ENCODE measurements at places on chromosomes 1 and 21.

DNA sequence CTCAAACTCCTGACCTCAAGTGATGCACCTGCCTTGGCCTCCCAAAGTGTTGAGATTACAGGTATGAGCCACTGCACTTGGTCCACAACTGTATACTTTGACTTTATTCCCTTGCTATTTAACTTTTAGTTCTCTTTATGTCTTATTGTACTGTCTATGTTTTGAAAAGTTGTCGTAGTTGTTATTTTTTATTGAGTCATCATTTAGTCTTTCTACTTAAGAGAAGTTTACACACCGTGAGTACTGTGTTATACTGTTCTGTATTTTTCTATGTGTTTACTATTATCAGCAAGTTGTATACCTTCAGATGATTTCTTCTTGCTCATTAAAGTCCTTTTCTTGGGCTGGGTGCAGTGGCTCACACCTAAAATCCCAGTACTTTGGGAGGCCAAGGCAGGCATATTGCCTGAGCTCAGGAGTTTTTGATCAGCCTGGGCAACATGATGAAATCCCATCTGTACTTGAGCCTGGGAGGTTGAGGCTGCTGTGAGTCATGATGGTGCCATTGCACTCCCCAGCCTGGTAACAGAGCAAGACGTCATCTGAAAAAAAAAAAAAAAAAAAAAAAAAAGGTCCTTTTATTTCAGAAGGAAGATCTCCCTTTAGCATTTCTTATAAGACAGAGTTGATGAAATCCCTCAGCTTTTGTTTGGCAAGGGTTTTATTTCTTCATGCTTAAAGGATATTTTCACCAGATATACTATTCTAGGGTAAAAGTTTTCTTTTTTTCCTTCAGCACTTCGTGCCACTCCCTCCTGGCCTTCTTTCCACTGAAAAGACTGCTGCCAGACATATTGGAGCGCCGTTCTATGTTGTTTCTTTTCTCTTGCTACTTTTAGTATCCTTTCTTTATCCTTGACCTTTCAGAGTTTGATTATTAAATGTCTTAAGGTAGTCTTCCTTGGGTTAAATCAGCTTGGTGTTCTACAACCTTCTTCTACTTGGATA lies 47.6 kb downstream of the TNFSF18 start:
- no peak for ATAC-seq

DNA sequence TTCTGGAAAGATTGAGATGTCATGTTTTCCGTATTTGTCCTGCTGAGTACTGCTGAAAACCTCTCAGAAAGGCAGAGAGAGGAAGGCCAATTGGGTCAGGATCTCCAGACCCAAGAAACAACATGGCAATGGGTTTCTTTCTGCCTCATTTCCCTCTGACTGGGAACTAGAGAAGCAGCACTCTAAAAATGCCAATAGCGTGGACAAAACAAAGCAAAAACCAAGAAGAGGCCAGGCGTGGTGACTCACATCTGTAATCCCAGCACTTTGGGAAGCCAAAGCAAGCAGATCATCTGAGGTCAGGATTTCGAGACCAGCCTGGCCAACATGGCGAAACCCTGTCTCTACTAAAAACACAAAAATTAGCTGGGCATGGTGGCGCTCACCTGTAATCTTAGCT lies 18.3 kb downstream of the TNFRSF9 start:
- no peak for ATAC-seq

- ATAC-seq, result no peak
Measured at GRCh38 chr1:7379441-7379971, 391.6 kb upstream of the VAMP3 start.

DNA sequence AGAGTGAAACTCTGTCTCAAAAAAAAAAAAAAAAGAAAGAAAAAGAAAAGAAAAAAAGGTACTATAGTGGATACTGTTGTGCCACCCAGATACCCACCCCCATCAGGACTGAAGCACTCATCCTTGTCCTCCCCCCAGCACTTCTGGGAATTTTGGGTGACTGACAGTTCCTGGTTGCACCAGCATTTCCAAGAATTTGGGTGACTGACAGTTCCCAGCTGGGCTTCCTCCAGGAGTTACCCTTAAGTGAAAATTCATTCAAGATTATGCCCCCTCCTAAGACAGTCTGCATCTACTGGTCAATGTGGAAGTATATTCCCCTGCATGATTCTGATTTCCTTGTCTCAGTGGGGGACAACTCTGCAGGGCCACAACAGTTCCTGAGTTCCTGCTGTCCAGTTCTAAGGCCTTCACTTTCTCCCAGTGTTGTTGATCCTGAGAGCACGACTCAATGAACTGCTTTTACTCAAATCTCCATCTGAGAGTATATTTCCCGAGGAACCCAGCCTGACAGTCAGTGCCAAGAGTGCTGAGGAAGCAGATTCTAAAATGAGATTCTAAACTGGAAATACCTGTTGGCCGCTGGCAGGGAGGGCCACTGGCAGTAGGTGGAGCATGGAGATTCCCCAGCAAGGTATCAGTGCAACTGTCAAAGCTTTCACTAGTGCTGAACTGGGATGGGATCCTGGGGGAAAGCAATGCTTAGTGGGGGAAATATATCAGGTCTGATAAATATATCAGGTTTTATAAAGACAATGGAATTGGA lies 18.5 kb downstream of the RIIAD1 start:
- ATAC-seq, result no peak

DNA sequence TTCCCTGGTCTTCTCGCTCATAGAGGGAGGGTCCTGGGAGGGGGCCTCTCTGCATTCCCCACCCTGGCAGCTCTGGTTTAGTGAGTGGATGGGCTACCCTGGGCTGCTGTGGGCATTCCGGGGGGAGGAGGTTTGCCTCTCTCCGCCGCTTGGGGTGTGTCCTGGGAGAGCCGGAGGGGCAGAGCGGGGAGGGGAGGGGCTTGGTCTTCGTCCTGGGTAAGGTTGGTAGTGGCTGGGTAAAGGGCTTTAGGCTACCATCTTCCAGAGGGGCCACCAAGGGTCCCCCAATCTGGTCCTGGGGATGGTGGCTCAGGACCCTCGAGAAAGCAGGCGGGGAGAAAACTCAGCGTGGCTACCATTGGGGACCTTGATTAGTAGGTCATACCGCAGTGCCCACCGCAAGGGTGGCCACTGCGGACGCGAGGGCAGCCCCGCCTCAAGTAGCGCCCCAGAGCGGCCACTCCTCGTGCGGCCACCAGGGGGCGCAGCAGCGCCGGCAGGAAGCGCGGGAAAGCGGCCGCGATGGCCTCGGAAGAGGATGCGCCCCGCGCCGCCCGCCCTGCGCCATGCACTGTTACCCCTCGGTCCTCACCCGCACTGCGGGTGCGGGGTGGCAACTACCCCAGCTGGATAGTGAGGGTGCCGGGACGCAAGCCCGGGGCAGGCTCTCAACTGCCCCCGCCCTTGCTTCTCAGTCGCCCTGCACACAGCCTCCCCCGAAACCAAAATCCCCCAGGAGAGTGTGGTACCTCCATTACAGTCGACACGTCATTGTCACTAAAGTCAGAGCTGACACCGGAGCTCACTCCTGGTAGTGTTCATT lies 44.1 kb upstream of the SLC25A33 start:
- ATAC-seq, result peak; percentile 88

DNA sequence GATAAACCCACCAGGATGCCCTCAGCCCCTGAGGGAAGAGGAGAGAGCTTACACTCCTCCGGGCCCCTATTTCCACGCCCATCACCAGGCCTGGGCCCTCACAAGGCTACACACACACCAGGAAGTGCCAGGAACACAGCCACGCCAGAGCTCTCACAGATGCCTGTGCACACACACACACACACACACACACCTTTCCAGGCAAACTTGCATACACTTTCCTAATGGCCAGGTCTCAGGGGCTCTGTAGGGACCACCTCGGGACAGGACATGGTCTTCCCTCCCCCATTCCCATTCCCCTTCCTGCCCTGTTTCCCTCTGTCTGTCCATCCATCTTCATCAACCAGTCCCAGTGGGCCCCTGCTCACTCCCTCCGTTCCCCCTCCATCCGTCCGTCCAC lies 9.7 kb upstream of the EPHA2 start:
- no peak for ATAC-seq

DNA sequence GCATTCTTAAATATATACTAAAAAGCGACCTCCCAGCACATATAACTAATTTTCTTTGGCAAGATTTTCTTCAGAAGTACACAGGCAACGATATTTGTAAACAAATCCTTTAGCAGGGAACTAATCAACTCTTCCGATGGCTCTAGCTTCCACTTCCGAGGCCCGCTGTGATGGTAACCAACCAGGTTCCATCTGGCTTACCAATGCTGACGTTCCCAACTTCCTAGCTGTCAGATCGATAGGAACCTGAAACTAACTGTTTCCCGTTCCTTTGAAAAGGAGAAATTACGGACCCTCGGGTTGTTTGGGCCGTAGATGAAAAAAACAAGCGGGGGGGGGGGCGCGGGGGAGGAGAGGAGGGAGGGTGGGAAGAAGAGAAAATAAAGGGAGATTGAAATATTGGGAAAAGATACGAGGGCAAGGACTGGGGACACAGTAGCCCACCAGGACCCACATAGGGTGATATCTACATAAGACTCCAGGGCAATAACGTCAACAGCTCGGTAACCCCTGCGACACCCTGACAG lies 513 bp downstream of the GTF2B start:
- ATAC-seq, result peak; percentile 39

GRCh38 chr1:24348196-24348595 lies 29.0 kb downstream of the GRHL3 start:
- no peak for ATAC-seq

GRCh38 chr21:42248783-42249597 lies 30.1 kb downstream of the ABCG1 start:
- no peak for ATAC-seq

DNA sequence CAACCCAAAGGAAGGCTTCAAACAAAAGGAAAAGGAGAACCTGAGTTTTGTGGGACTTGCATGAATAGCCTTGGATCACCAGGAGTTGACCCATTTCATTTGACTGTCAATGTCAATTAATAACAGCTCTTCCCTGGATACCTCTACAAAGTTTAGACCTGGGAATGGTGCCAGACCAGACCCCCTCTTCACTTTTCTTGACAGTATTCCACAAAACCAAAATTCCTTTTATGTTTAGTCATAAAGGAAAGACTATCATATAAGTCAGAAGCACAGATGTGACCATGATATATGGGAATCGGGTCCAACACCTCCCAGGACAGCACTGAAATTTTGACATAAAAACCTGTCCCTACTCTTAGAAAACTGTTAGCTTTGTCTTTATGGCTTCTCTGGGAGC lies 191.8 kb downstream of the LYPLAL1 start:
- no peak for ATAC-seq

DNA sequence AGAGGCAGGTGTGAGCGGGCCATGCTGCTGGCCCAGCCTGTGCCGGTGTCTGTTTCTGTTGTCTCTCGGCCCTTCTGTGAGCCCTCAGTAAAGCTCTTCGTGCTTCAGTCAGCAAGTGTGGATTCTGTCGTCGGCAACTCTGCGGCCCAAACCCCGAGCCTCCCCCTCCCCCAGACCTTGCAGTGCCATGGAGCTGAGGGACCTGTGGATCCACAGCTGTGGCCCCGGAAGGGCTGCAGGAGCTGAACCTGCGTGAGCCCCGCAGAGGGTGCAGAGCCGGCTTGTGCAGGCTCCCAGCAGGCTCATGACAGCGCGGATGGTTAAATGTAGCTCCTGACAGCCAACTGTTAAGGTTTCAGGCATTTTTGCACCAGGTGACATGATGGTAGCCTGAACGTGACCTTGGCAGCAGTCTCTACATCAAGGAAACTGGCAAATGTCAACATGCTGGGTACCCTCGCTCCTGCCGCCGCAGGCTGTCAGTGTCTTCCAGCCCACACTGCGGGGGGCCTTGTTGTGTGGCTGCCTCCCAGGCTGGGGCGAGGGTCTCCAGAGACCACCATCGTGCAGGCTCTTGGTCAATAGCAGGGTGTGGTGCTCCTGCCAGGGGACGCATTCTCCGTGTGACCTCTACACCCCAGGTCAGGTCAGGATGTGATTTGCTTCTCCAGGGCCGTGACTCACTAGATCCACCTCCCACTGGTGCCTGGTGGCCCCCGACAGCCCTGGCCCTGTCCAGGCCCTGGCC lies 7.0 kb downstream of the LRRC3 start:
- ATAC-seq, result no peak

GRCh38 chr1:18719786-18720451 lies 89.3 kb downstream of the PAX7 start:
- no peak for ATAC-seq

Data from activated T-helper 17 cell treated with anti-CD3 and anti-CD28 coated beads, Interleukin-2, amount 50 U/mL, for 72 hours (primary cell).